Placental pericyte (primary cell): ENCODE measurements at places on chromosomes 7 and 10. TPM values are rescaled to one million over a fixed set of nuclear protein-coding genes. Genes with fewer than 3 reads are reported as not detected.

GOLGA7B gene
- total RNA-seq, result not detected in 2 replicates

GPRIN2 gene
- total RNA-seq, result not detected in 2 replicates

DNAH11 gene
- under 0.01 TPM in 1 of 2 replicates, not detected in the other for total RNA-seq

TRPV5 gene
- total RNA-seq, result not detected in 2 replicates
